Glutamatergic neuron (in vitro differentiated cells): ENCODE measurements at places on chromosomes 6 and 20. TPM values are rescaled to one million over a fixed set of nuclear protein-coding genes. Genes with fewer than 3 reads are reported as not detected.

Gene MOG
- total RNA-seq = not detected

Gene NFYA
- total RNA-seq = 47.8 TPM

Gene DNMT3B
- total RNA-seq = 29.0 TPM

Gene RGS17
- 11.5 TPM for total RNA-seq

Gene NNAT
- total RNA-seq = 1,047 TPM

Gene SLC32A1
- 0.59 TPM for total RNA-seq

Gene DBNDD2
- total RNA-seq = 4.1 TPM

Gene IYD
- total RNA-seq = not detected

Gene MOXD1
- not detected for total RNA-seq

Gene RUNX2
- total RNA-seq = not detected

Gene BPIFA1
- not detected for total RNA-seq

Gene KCNK16
- not detected for total RNA-seq

Gene MUCL3
- total RNA-seq = not detected

Gene DPM1
- 31.9 TPM for total RNA-seq

Gene PKIB
- 48.1 TPM for total RNA-seq

Gene SEMG1
- not detected for total RNA-seq

Gene EYS
- 13.2 TPM for total RNA-seq

Gene LST1
- total RNA-seq = not detected

Gene C6orf58
- not detected for total RNA-seq

Gene PRDM13
- 13.9 TPM for total RNA-seq

Gene SEL1L2
- not detected for total RNA-seq

Gene TP53TG5
- not detected for total RNA-seq

Gene LIN28B
- 105 TPM for total RNA-seq

Gene RNF182
- 1.8 TPM for total RNA-seq

Gene SALL4
- 41.0 TPM for total RNA-seq

Gene SULF2
- total RNA-seq = 97.8 TPM
